Esophagus muscularis mucosa (tissue), 4 donors: ENCODE measurements at places on chromosomes 5 and 9. TPM values are rescaled to one million over a fixed set of nuclear protein-coding genes. Genes with fewer than 3 reads are reported as not detected.

DNA sequence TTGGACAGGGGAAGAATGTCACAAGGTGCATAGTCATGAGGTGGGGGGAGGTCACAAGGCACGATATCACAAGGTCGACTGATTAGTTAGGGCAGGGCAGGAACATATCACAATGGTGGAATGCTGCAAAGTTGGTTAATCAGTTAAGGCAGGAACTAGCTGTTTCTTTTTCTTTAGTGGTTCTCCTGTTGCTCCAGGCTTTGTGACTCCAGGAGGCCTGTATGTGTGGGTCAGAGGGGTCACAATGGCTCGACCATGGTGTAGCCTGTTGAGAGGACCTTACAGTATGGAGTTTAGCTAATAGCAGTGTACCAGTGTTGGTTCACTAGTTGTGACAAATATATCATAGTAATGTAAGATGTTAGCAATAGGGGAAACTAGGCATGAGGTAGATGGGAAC lies 12.4 kb upstream of the FSD1L start:
- no peak for DNase-seq

DNA sequence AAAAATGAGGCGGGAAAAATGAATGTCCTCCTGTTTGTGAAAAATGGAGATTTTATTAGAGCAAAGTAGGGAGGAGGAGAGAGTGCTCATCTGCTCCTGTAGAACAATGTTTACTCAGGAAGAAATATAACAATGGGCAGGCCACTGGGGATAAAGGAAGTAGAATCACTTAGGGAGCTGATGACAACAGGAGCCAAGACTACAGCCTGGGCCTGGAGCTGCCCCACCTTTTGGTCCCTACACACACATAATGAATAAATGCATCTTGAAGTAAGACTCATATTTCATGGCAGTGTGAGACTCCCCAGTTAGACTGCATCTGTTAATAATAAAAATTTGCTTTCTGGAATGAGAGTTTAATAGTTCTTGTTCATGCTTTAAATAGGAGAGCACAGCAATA lies 1939.8 kb downstream of the EFNA5 start:
- DNase-seq = no peak

DNA sequence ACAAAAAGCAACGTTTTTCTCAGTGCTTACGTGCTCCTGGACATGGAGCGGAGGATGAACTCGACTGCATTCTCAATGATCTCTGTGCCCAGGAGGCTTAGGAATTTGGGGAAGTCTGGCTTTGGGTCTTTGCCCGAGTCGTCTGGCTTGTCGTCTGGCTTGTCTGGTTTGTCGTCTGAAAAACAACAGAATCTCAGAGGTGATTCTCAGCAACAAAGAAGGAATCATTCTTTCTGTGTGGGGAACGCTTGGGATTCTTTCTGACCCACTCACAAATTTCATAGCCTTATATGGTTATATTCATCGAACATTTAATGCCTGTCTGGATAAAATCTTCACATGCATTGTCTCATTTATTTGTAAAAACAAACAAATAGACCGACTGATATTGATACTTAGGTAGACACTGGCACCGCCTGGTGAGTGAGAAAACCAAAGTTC lies 4.7 kb downstream of the C5orf46 start:
- no peak for DNase-seq

- no peak for DNase-seq
Observed at GRCh38 chr9:135224286-135224877, 136.9 kb downstream of the OLFM1 start.

Gene C5orf58
- total RNA-seq = not detected

DNA sequence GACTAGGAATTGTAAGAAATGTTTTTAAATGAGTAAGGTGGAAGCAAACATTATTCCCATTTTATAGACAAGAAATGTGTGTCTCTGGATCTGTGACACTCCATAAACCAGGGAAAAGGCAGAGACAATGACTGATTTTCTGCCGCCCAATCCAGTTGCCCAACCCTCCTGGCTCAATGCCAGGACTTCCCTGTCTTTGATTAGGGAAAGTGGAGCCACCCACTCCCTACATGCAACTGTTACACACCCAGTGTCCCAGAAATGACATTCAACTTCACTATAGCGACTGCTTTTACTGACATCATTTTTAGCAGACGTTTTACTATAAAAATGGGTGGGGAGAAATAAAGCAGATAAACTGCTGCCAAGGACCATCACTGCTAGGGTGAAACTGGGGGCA lies 79.7 kb downstream of the THBS4 start:
- DNase-seq = no peak

- no peak for DNase-seq
Observed at GRCh38 chr5:104909803-104910202, 1347.2 kb upstream of the NUDT12 start.

GRCh38 chr9:9231946-9232345 lies 1380.9 kb downstream of the PTPRD start:
- no peak for DNase-seq

- no peak for DNase-seq
Observed at GRCh38 chr5:63919763-63920478, 42.3 kb downstream of the HTR1A start.

DNA sequence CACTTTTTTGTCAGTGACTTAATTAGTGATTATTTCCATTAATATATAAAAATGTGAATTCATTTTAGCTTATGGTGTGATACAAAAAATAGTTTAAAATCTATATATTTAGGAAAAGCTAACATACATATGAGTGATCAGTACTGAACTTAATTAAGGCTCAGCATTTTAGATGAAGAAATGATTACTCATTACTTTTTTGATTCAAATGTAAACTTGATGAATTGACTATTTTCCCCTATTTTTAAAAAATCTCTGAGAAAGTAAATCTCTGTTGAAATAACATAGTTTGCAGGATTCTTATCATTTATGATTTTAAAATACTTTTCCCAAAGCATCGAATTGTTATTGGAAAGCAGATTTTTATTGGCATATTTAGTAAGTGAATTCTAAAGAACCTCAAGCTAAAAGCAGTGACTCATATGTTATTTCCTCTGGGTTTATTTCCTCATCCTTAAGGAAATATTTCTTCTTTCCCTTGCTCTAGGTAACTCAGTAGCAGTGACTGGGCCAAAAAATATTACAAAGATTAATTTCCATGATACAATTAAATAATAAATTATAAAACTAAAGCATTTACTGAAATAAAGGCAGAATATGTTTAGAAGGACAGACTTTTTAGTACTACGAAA lies 290.6 kb downstream of the FER start:
- no peak for DNase-seq

DNA sequence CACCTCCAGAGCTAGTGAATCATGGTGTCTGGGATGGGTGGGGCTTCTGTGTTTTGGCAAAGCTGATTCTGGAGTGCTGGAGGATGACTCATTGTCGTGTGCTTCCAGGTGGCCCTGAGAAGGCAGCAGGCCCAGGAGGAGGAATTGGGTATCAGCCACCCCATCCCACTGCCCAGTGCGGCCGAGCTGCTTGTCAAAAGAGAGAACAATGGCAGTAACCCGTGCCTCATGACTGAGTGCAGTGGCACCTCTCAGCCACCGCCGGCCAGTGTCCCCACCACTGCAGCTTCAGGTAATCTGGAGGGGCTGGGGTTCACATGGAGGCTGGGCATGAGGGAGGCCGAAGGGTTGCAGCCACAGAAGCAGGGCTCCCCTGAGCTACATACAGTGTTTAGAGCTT lies 5.4 kb downstream of the DMRT1 start:
- no peak for DNase-seq

- no peak for DNase-seq
Observed at GRCh38 chr5:15695215-15695731, 195.3 kb downstream of the FBXL7 start.

DNA sequence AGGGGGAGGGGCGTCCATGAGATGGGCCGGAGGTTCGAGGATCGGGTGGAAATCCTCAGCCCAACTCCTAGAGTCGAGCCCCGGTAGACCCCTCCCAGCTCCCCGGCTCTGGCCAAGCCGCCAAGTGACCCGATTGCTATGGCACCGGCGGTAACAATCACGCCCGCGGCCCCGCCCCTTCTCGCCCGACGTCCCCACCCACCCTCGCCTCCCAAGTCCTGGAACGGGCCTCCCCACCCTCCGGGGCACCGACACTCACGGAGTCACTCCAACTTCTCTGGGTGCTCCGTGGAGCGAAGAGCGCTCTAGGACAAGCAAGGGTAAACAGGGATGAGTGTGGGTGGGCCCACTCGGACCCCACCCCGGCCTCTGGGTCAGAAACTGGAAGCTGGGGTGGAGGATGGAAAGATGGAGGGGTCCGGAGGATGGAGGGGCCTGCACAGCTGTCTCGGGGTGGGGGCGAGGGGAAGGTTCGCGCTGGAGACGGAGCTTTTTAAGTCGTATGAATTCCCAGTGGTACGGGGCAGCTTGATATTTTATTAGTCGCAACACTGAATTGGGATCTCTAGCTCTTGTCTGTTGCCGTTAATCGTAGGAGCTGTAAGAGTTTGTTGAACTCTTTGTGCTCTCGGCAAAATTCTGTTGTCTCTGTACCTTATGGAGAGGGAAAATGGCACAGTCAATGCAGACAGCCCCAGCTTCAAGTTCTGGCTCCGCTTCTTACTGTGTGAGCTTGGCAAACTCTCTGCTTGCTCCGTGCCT lies at the start of gene SPACA9:
Gene SPACA9, plus strand, starts transcription at position 204 of the 762 bp plus-strand sequence. CDS start 5,050 bp downstream, outside the sequence.
- peak; percentile 93 for DNase-seq

DNA sequence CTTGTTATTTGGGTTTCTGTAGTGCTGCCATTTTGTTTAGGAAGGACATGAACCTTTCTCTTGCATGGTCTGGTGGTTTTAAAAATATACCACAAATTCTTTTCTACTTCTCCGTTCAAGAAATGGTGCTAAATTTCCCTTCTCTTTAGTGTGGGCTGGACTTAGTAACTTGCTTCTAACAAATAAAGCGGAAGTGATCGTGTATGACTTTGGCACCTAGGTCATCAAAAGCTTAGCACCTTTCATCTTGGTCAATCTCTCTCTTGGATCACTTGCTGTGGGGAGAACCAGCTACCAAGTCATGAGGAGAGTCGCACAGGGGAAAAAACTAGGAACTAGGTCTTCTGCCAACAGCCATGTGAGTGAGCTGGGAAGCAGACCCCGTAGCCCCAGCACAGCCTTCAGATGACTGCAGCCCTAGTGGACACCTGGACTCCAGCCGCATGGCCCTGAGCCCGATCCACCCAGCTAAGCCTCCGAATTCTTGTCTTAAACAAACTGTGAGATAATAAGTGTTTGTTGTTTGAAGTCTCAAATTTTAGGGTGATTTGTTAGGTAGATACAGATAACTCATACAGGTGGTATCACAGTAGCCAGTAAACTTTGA lies 87.7 kb upstream of the CKMT2 start:
- peak; percentile 89 for DNase-seq

Gene DMRT2
- 0.58 TPM for total RNA-seq

Gene LCN1
- total RNA-seq = not detected

- DNase-seq = no peak
Observed at GRCh38 chr5:170520372-170520771, 16.6 kb downstream of the KCNIP1 start.

GRCh38 chr5:134524826-134525682 lies at the start of gene JADE2:
Gene JADE2 (plus strand): TSS chr5:134525670. CDS start chr5:134535858, 10,188 bp downstream.
- DNase-seq = peak; percentile 96
